ENCODE measurements at places on chromosomes 4 and X.

- no peak for DNase-seq
Observed at GRCh38 chrX:153061732-153062131, 5.5 kb downstream of the PNMA3 start.

- no peak for DNase-seq
Observed at GRCh38 chr4:6355052-6355451, 85.4 kb downstream of the WFS1 start.

- no peak for DNase-seq
Observed at GRCh38 chr4:121686255-121686654, 10.5 kb downstream of the ANXA5 start.

DNA sequence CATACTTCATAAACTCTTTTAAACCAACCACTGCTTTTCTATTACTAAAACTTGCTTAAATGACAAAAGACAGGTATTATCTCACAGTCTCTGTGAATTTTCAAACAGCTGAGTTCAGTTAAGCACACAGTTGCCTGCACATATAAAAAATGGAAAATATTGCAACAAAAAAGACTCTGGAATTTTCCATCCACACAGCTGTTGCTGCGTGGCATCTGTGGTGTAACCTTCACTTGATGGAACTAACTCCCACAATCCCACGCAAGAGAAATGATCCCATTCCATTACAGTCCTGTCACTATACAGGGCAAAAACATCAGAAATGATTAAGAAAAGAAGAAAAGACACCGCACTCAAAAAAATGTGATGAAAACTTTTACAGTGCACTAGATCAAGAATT is 149.8 kb upstream of the TBL1X start:
- DNase-seq: no peak

DNA sequence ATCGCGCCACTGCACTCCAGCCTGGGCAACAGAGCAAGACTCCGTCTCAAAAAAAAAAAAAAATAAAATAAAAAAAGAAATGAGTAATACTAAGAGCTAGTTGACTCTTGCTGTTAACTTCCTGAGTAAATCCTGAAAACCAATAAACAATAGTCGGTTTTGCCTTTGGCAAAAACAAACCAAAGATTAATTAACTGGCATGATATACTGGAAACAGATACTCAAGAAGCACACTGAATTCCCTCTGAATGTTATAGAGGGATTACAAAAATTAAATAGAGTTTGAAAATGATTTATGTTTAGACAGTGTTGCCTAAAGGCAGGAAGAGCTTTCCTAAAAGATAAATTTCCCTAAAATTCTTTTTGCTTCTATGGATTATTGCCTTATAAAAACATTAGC is 1702.3 kb downstream of the STIM2 start:
- DNase-seq: no peak

- no peak for DNase-seq
Observed at GRCh38 chrX:75748431-75748830, 36.6 kb downstream of the MAGEE2 start.

DNA sequence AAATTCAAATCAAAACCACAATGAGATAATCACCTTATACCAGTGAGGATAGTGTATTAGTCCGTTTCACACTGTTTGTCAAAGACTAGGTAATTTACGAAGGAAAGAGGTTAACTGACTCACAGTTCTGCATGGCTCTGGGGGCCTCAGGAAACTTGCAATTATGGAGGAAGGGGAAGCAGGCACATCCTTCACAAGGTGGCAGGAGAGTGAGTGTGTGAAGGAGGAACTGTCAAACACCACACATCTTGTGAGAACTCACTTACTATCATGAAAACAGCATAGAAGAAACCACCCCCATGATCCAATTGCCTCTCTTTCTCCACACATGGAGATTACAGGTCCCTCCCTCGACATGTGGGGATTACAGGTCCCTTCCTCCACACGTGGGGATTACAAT is 54.7 kb upstream of the TRPC5 start:
- DNase-seq: no peak

GRCh38 chr4:145217349-145217748 is 37.0 kb upstream of the OTUD4 start:
- no peak for DNase-seq

DNA sequence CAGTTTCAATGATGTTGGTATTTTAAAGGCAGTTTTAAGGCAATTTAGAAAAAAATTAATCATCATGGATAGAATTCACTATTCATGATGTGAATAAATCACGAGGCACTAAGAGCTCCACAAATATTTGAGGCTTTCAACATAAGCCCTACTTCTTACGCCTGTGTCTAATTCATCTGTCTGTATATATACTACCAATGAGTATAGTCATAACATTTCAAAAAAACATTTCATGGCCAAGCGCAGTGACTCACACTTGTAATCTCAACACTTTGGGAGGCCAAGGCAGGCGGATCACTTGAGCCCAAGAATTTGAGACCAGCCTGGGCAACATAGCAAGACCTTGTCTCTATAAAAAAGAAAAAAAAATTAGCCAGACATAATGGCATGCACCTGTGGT is 56.5 kb downstream of the FBXL5 start:
- DNase-seq: no peak

GRCh38 chr4:100849319-100849718 is 331.5 kb upstream of the EMCN start:
- no peak for DNase-seq

DNA sequence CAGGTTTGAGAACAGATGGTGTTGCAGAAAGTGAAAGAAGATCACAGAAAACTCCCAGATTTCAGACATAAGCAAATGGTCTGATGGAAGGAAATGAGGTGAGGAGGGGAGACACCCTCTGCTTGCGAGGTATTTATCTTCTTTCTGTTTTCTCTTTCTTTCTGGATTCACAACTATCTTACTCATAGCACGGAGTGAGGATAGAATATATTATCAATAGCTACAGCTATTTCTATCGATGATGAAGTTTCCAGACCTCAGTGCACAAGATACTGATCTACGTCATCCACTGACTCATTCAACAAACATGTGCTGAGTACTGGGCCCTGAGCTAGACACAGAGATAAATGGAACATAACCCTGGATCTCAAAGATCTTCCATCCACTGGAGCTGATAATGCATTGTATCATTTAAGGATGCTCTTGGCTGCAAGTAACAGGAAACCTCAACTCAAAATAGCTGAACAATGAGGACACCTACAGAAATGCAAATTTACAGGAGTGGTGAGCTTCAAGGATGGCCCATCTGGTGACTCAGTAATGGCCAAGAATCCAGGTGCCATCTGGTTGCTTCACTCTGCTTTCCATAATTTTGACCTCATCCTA is 21.2 kb downstream of the SLC2A9 start:
- DNase-seq: no peak

- DNase-seq: no peak
Observed at GRCh38 chrX:23953908-23954269, 46.1 kb downstream of the CXorf58 start.

DNA sequence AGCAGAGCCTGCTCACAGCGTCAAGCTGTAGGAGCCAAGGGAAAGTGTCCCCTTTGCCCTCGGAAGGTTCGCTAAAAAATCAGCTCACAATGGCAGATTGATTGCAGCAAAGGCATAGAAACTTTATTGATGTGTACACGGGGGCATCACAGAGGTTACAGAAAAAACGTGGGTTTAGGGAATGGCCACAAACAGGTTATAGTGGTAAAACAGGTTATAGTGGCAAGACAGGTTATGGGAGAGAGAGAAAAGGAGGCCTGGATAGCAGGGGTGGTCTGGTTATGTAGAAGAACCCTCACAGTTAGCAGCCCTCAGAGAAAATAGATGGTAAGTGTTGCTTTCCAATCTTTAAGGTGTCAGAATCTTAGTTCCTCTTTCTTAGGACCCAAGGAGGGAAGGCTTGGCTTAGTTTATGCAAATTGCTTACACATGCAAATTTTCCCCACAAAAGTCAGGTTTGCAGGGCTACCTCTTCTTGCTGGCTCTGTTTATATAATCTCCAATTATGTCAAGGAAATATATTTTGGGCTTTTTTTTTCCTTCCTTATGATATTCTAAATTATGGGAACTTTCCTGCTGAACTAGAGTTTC is 113.7 kb downstream of the BMP15 start:
- no peak for DNase-seq

DNA sequence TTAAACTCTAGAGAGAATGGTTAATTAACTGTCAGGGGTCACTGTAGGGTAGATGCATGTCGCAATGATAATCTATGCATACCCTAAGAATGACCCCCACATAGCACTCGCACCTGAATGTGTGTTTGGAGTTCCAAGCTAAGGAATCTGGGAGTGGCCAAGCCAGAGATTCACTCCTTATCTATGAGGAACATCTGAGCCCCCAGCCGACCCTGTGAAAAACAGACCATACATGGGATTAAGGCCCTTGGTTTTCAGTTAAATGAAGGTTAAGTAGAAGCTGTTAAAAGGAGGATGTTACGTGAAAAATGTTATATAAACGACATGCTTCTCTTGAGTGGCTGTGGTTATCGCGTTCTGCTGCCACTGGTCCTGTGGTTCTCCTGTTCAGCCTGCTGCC is 147.2 kb downstream of the RELL1 start:
- no peak for DNase-seq

GRCh38 chr4:172945611-172946010 is 223.0 kb upstream of the GALNT7 start:
- DNase-seq: no peak

GRCh38 chr4:83569987-83570386 is 34.1 kb downstream of the GPAT3 start:
- no peak for DNase-seq

DNA sequence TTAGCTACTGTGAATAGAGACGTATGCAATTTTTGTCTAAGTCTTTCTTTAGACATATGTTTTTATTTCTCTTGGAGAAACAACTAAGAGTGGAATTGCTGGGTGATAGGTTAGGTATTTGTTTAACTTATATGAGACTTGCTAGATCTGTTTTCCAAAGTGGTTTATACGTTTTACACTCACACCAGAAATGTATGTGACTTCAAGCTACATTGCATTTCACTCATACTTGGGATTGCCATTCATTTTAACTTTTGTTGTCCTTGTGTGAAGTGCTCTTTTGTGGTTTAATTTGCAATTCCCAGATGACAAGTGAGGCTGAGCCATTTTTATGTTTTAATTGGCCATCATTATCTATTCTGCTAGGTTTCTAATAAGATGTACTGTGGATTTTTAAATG is 817.2 kb downstream of the GLUD2 start:
- no peak for DNase-seq

- DNase-seq: no peak
Observed at GRCh38 chrX:44828008-44828605, 15.7 kb upstream of the DUSP21 start.

DNA sequence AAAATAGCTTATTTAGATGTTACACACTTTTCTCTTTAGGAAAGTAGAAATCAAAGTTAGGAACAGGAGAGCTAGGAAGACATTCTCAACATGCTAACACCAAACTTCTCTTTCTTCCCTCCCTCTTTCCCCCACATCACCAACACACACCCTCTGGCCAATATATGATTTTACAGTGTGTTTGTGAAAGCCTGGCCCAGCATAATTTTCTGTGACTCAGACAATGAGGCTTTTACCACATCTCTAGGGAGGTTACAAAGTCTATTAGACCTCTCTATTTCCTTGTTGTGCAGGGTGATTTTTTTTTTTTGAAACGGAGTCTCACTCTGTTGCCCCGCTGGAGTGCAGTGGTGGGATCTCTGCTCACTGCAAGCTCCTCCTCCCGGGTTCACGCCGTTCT is 189.9 kb downstream of the AASDH start:
- DNase-seq: no peak

- DNase-seq: no peak
Observed at GRCh38 chr4:21819086-21819485, 129.5 kb downstream of the KCNIP4 start.

DNA sequence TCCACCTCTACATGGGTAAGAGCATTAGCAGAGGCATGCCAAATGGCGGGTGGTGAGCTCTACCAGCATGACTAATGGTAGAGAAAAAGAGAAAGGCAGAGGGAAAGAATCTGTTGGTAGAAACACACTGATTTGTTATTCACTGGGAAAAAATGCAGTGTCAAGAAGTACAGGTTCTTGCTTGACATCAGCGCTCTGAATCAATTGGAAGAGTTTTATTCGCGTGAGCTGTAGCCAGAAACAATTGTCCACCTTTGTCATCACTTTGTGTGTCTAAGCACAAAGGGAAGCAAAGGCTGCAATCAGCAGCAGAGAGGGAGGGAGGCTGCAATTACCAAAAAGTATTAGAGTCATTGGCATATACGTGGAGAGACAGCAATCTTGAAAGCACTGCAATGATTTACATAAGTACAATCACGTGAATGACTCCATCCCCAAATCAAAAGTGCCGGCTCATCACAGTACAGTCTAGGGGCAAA is 67.7 kb upstream of the HS3ST1 start:
- DNase-seq: no peak

DNA sequence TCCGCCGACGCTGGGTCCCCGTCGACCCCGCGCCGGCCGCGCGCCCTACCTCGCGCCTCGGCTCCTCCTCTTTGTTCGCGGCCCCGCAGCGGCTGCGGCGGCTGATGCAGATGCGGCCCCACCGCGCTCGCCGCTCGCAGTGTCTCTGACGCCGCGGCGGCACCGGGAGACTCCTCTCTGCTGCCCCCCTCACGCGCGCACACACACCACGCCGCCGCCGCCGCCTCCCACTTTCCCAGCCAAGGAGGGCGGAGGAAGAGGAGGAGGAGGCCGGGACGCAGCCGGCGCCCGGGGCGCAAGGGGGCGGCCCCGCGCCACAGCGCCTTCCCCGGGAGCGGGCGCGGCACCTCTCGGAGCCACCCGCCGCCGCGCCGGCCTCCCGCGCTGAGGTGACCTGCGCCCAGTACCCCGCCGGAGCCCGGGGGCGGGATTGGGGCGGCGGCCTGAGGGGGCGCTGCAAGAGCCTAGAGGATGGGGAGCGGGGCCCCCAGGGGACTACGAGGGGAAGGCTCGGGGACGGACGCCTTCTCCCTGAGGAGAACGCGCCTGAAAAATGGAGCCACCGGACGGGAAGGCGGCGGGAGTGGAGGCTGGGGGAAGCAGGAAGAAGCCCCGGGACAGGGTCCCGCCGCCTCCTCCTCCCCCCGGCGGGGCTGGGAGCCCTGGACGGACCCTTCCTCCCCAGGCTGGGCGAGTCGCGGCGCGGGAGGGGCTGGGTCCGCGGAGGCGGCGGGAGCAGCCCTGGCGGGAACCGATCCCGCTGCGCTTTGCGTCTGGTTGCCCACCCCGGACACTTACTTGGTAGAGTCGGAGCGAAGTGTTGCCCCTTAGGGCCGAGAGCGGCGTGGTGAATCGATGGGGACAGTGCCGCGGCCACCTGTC is at the start of gene SH3RF1:
TSS of gene SH3RF1 (minus strand) at position 147 of the 882 bp plus-strand sequence. CDS start 1,744 bp downstream, outside the sequence.
- no peak for DNase-seq

DNA sequence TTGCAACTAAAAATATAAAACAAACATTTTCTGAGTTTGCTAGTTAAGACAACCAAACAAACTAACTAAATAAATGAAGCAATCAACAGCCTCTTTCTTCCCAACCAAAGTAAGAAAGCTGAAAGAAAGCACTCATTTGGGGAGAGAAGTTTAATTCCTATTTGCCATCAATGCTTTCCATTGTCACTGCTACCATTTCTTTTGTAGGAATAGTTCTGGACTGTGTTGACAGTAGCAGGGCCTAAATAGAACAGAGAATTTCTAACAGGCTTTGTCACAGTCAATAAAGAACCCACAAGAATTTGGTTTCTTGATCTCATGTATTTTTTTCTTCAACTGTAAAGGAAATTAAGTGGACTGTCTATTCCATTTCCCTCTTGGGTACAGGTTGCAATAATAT is 1886.4 kb upstream of the TENM3 start:
- DNase-seq: no peak
